ENCODE measurements at places on chromosomes 13 and 19. TPM values are rescaled to one million over a fixed set of nuclear protein-coding genes. Genes with fewer than 3 reads are reported as not detected.
A peak's percentile ranks its signal among the peaks of the same experiment; 100 is the strongest.

The GPR108 gene
- 137 TPM for total RNA-seq

The KLF1 gene
- not detected for total RNA-seq

The KLK3 gene
- total RNA-seq, result not detected

- DNase-seq, result peak; percentile 75
Measured at GRCh38 chr13:27792393-27793218, at the start of gene GSX1. Gene GSX1 (plus strand): TSS chr13:27792483. CDS start chr13:27792691, 208 bp downstream.

DNA sequence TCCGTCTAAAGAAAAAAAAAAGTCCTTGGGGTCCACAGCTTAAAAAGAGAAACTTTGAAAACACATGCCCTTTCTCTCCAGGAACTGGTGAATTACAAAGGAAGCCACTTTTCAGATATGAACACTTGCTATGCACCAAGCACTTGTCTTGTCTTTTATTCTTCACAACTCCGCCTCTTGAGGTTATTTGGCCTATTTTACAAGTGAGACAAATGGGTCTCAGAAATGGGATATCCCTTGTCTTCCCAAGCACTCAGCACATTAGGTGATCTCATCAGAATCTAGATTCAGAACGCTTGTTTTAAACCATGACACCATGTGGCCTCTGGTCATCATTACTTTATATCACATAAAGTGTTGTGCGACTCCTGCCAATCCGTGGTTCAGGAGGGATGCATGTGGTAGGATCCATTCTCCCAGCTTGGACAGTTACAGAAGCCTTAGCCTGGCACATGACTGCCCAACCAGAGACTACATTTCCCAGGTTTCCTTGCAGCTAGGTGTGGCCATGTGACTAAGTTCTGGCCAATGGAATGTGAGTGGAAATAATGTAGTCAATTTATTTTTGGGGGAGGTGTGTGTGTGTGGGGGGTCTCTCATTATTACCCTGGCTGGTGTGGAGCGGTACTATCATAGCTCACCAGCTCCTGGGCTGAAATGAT lies 13.9 kb downstream of the TSKS start:
- DNase-seq, result no peak

The PSG5 gene
- total RNA-seq, result not detected

GRCh38 chr13:39406688-39407087 lies 196.3 kb downstream of the LHFPL6 start:
- no peak for DNase-seq

GRCh38 chr19:47005164-47005641 lies 14.4 kb upstream of the NPAS1 start:
- no peak for DNase-seq

- DNase-seq, result peak; percentile 47
Measured at GRCh38 chr19:47284324-47284899, 9.7 kb downstream of the INAFM1 start.

GRCh38 chr13:100497389-100497788 lies 91.2 kb downstream of the GGACT start:
- DNase-seq, result no peak

The LRCH1 gene
- total RNA-seq, result 35.6 TPM

GRCh38 chr13:40101708-40102359 lies 446.4 kb downstream of the COG6 start:
- no peak for DNase-seq

The KIR2DL4 gene
- not detected for total RNA-seq

DNA sequence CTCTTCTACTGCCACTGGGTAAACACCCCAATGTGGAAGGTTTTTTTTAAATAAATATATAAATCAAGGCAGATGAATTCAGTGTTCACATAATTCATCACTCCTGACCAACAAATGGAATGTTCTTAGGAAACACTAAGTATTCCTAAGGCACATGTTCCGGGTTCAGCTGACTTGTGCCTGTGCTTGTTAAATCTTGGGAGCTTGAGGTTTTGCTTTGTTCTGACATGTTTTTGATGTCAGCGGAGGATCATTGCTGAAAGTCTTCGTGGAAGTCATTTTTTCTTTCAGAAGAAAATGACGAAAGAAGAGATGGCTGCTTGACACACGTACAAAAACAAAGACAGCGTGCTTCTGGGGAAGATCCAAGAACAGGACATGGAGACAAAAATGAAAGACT lies 185.8 kb downstream of the MZT1 start:
- DNase-seq, result no peak

DNA sequence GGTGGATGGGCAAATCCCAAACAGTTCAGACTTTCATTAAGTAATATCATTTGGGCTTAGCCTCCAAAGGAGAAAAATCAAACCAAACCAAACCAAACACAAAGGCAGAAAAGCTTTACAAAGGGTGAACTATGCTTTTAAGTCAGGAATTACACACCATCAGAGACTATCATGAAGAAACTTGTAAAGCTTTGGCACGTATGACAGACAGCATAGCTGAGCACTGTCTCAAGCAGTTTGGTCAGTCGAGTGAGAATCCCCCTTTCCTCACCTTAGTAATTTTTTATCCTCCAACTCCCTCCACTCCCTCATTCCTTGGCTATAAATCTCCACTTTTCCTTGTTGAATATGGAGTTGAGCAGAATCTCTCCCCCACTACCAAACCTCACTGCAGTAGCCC lies 72.1 kb downstream of the MIPEP start:
- no peak for DNase-seq

- no peak for DNase-seq
Measured at GRCh38 chr19:19661675-19662251, 1.7 kb downstream of the ATP13A1 start.

The SOX21 gene
- total RNA-seq, result 0.09 TPM

DNA sequence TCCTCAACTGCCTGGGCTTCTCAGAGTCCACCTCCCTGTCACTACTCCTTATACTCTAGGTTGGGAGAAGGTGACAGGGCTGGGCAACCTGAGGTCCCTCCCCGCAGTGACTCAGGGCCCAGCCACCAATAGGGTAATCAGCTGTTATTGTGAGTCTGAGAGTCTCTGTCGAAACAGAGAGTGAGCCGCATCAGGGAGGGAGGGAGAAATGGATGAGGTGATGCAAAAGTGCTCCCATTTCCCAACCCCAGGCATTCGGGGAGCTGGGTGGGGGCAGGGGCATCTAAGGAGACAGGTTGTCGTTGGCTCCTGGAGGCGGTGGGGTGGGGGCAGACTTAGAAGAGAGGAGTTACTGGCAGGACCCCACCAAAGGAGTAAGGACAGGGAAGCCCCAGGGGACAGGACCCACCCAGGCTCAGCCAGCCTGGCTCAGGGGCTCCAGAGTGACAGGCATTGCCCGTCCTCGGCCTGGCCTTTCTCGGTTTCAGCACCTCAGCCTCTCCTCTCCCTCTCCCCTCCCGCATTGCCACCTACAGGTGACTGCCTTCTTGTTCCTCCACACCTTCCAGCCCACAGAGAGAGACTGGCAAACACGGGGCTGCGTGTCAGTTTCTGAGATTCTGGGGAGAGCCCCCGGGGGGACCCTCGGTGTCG lies at the start of gene DMKN:
TSS of gene DMKN (minus strand) at position 22 of the 654 bp plus-strand sequence. CDS start 174 bp downstream, outside the sequence.
- no peak for DNase-seq

GRCh38 chr19:27776020-27776419 lies 1436.9 kb downstream of the UQCRFS1 start:
- DNase-seq, result no peak

DNA sequence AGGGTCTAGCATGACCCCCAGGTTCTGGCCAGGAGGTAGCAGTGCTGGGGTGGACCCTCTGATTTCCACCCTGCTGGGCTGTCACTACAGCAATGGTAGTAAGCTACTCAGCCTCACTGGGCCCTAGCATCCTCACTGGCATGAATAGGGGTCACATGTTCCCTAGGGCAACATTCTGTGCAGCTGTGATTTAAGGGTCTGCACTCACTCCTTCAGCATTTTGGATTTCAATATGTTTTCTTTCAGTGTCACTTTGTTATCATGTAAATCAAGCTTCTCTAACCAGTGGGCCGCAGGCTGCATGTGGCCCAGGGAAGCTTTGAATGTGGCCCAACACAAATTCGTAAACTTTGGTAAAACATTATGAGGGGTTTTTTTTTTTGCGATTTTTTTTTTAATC lies 57.8 kb downstream of the SPATA13 start:
- DNase-seq, result no peak

DNA sequence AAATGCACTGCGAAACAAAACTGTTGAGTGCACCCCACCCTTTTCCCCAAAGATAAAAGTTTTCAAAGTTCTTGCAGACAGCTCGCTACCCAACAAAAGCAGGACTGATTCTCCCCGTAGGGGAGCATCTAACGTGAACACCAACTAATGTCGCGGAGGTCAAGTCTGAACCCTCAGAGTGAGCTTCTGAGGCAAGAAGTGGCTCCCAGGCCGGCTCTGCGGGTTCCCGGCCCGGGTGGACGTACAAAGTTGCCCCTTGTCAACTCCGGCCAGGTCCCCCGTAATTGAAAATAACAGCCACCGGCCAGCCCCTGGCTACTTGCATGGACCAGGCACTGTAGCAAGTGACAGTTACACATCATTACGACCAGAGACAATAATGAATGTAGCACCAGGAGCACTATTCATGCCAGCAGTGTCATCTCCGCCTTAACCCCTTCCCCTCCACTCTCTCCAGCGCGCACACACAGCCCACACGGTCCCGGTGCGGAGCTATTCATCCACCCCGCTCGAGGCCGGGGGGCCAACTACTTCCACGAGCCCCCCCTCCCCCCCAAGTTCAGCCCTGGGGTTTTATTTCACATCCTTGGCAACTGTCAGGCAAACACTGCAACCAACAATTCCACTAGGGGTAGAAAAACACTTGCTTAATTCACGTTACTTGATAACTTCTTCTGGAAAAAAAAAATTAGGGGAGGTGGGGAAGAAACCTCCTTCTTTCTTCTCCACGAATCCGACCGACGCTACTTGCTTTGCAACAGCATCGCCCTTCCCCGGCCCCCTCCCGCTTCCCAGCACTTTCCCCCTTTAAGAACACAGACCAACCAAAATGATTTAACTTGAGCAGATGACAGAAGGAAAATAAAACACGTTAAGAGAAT lies 1.2 kb downstream of the KLF12 start:
- DNase-seq, result no peak

The CGB2 gene
- not detected for total RNA-seq

GRCh38 chr13:111897846-111898215 lies 169.1 kb upstream of the SOX1 start:
- DNase-seq, result no peak

DNA sequence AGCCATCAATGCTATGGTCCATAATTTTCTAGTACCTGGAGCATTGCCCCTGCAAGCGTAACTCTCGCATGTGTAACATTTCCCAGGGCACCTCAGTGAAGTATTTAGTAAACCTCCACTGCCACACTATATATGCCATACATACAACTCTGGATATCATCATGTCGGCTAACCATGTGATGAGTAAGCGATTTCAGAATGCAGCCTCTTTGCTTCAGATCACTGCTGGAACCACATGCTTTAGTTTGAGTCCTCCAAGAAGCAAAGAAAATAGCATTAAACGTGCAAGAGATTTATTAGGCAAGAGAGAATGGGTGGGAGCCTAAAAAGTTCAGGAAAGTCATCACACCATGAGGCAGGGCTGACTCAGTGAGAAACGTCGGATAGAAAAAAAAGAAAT lies 635.6 kb upstream of the SLITRK5 start:
- DNase-seq, result no peak

The GIPR gene
- 10.3 TPM for total RNA-seq

- no peak for DNase-seq
Measured at GRCh38 chr19:28377077-28377476, 835.9 kb downstream of the UQCRFS1 start.

- peak; percentile 41 for DNase-seq
Measured at GRCh38 chr13:24212674-24213073, 52.2 kb downstream of the SPATA13 start.

DNA sequence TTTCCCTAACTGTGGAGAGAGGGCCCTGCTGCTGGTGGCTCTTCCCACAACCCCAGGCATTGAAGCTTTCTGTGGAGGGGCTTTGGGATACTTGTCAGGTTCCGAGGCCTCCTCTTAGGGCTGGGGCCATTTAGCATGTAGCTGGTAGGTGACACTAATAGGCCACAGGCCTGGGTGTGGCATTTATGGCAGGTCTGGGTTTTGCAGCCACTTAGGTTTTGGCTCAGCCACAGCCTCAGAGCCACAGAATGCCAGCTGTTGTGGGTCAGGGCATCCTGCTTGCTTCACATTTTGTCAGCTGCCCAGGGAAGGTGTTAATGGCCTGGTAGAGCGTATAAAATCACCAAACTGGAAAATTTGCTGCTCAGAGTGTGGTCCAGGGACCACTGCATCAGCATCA lies 15.7 kb downstream of the FAM124A start:
- no peak for DNase-seq

The HSH2D gene
- 14.0 TPM for total RNA-seq

GRCh38 chr19:1756264-1756663 lies 3.0 kb downstream of the ONECUT3 start:
- no peak for DNase-seq

The KIR3DL2 gene
- not detected for total RNA-seq

DNA sequence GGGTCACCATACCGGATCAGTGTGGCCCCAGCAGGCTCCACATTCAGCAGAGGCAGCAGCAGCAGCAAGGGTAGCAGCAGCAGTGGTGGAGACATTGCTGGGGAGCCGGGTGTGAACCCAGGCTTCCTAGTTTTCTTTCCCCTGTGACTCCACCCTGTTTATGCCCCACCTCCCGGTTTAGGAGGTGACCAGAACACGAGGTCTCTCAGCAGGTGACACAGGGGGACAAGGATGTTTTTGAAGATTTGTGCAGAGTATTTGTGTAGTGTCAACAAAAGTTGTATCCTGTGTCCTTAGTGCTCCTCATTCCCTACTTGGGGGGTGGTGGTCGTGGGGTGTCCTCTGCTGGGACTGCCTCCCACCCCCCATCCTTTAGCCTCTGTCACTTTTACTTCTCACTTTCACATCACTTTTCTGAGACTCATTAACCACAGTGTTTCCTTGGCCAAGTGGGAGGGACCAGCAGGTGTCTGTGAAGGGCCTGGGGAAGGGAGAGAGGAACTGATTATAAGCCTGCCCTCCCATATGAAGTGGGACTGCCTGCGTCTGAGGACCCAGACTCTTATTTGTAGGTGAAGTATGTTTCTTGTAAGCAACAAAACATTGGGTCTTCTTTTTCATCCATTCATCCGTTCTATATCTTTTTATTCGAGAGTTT lies 15.6 kb upstream of the KCNC3 start:
- no peak for DNase-seq

The TMIGD2 gene
- total RNA-seq, result 0.98 TPM

- DNase-seq, result no peak
Measured at GRCh38 chr13:111139452-111139851, 24.3 kb downstream of the ARHGEF7 start.

The MUC16 gene
- total RNA-seq, result 0.03 TPM

The ATP5F1D gene
- 213 TPM for total RNA-seq

- no peak for DNase-seq
Measured at GRCh38 chr19:38035515-38036495, 128.8 kb downstream of the SIPA1L3 start.

DNA sequence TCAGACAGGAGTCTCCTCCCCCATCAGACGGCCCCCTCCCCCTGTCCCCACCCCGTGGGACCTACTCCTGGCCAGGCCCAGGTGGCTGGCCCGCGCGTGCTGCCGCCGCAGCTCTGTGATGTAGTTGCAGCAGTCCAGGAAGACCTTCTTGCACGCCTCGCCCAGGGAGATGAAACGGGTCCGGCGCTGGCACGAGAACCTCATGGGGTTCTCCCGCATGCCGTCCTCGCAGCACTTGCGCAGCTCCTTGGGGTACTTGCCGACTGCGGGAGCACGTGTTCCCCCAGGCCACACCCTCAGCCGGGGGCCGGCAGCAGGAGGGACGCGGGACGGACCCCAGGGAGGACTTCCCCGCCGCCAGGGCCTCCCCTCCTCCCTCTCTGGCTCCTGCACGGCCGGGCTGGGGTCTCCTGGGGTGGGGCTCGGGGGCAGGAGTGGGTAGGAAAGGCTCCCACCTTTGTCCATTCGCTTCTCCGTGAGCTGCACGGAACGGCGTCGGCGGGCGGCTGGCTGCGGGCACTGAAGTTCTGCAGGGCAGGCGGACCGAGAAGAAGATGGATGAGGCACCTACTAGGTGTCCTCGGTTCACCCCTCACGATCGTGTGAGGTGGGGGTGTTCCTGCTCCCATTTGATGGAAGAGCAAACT lies 13.3 kb downstream of the C3 start:
- DNase-seq, result no peak

Data from mucosa of gallbladder (tissue), 1 donor.